ENCODE measurements at places on chromosomes 6 and 20. TPM values are rescaled to one million over a fixed set of nuclear protein-coding genes. Genes with fewer than 3 reads are reported as not detected.

Gene SSTR4
- total RNA-seq: not detected

Gene DOK5
- total RNA-seq: not detected

GRCh38 chr20:63664143-63664851, 6.2 kb downstream of the RTEL1 start:
- DNase-seq: no peak

Gene DNAH8
- 0.08 TPM for total RNA-seq

Gene C6orf15
- 6.8 TPM for total RNA-seq

Gene GJA10
- total RNA-seq: not detected

DNA sequence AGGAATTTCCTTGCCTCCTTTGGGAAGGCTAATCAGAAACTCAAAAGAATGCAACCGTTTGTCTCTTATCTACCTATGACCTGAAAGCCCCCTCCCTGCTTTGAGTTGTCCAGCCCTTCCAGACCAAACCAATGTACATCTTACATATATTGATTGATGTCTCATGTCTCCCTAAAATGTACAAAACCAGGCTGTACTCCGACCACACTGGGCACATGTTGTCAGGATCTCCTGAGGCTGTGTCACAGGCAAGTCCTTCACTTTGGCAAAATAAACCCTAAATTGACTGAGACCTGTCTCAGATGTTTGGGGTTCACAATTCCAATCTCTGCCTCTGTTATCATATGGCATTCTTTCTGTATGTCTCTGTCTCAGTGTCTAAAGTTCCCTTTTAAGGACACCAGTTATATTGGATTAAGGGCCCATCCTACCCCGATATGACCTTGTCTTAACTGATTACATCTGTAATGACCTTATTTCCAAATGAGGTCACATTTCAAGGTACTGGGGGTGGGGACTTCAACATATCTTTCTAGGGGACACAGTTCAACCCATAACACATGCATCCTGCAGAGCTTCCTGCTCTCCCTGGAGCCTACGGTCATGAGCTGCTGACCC, 513.5 kb upstream of the JARID2 start:
- no peak for DNase-seq
